ENCODE measurements at places on chromosomes 5 and 9. TPM values are rescaled to one million over a fixed set of nuclear protein-coding genes. Genes with fewer than 3 reads are reported as not detected.

Gene NR6A1
- total RNA-seq = 1.8 TPM

Gene PLAC8L1
- 0.40 TPM for total RNA-seq

DNA sequence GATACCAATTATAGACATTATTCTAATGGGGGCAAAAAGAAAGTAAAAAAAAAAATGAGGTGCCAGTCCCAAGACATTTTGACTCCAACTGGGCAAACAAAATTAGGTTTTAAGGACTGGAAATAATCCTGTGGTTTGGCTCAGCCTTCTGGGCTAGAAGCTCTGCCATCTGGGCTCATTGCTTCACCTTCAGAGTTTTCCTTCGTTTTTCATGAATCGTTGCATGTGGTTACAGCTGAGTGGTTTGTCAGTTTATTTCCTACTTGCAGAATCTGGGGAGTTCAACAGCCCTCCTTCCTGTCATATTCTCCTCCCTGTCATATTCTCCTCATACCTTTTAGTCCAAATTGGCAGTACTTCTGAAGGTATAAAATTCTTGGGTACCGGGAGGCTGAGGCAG is 12.0 kb downstream of the UGT3A2 start:
- no peak for DNase-seq

- DNase-seq = no peak
Observed at GRCh38 chr9:115164511-115164974, 46.6 kb upstream of the TNC start.

Gene MEIKIN
- total RNA-seq = 1.4 TPM

DNA sequence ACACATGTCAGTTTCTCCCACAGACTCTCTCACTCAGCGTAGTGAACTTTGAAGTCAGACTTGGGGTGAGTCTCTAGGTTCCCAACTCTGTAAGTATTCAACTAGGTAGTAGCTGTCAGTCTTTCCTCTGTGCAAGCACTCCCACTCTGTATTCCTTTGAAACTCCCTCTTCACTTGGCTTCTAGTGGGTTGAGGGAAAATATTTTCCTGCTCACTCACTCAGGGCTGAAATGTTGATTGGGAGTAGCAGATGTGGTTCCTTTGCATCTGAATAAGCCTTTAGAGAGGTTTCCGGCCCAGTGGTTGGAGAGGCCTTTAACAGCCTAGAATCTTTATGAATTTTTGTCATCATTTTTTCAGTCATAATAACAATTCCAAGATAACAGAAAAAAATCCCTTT is 18.1 kb upstream of the ARRDC3 start:
- DNase-seq = no peak

DNA sequence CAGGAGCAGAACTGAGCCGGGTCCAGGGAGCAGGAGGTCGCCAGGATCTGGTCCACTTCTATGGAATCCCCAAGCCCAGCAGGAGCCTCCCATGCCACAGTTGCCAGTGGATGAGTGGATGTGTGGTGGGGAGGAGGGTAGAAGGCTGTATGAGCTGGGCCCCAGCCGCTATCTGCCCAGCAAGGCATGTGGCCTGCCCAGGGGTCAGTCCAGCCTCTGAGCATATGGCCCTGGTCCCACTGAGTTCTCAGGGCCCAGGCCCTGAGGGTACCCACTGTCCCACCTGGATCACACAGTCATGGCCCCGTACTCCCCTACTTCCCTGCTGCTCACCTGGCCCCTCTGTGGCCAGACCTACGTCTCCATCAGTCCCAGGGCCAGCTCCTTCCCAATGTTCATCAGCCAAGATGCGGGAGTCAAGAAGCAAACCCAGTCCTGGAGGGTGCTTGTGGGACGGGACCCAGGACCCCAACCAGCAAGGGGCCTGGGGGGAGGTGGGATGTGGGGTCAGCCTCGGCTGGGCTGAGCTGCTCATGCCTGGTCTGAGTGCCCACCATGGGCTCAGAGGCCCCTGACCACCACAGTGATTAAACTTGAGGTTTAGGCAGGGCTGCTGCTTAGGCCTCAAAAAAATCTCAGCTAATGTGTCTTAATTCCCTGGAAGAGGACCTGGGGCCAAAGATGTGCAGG is 152.7 kb downstream of the COL23A1 start:
- DNase-seq = no peak

- no peak for DNase-seq
Observed at GRCh38 chr5:88653471-88653870, 229.5 kb downstream of the MEF2C start.

- no peak for DNase-seq
Observed at GRCh38 chr5:80067016-80067415, 31.9 kb downstream of the THBS4 start.

DNA sequence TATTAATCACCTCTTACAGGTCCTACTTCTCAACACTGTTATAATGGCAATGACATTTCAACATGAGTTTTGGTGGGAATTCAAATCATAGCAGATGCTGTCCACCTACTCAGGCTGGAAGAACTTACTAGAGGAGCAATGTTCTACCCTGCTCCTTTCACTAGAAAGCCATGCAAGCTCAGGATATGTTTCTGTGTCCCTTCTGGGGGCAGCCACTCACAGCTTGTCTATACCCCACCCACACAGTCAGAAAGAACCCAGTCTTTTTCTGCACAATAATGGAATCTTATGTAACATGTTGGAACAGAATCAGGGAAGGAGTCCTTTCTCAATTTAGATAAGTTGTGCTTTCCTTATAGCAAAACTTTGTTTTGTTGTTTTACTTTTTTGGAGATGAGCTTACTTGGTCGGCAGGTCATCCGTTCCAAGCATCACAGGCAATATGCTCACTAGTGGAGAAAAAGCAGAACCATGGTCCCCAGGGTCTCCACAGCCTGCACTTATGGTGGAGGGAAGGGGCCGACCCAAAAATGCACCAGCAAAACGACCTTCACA is 53.3 kb upstream of the ICE1 start:
- DNase-seq = no peak

DNA sequence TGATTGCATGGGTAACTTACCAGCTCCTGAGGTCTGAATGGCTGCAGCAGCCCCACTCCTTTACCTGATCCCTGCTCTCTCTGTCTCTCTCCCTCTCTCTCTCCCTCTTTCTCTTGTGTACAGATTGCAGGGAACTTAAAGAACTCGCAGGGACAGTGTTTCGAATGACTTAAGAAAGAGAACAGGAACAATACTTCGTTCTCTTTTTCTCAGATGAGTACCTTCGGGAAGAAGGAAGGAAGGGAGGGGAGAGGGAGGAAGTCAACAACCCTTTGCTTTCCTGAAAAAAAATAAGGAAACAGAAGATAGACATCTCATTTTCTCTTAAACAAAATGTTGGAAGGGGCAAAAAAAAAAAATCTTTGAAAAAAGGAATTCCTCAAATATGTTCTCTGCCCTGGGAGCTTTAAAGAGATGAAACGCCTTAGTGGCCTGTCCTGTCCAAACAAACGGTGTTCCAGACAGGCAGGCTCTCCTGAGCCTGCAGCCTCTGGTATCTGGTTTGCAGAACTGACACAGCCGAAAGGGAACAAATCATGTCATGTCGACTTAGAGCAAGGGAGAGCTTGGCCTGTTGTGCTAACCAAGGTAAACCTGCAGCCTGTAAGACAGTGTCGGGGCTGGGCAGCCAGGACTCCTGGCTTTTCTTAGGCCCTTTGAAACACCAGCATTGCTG is at the start of gene ZNF366:
Gene ZNF366 (minus strand): TSS at position 180 of the 676 bp plus-strand sequence. CDS start 45,914 bp downstream, outside the sequence.
- DNase-seq = no peak

DNA sequence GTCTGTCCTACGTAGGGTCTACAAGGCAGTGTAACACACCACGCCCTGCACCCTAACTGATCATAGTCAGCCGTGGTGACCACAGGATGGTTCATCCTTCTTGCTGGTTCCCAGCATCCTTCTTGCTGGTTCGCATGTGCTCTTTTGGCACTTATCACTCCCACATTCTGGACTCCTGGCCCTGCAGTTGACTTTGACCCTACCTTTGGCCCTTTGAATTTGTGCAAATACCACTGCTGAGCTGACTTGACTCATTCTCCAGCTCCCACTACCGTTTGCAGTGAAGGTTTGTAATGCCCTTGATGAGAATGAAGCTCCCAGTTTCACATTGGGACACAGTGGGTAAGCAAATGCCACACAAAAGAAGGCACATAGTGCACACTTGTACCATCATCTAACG is 33.8 kb downstream of the PALM2AKAP2 start:
- no peak for DNase-seq

GRCh38 chr9:90140131-90140818 is 502.3 kb downstream of the DIRAS2 start:
- DNase-seq = no peak

Gene CDKN2A
- total RNA-seq = 0.57 TPM

Gene EPB41L4B
- 0.25 TPM for total RNA-seq

GRCh38 chr5:149310947-149311658 is 34.2 kb upstream of the GRPEL2 start:
- no peak for DNase-seq

GRCh38 chr9:81850724-81851123 is 77.5 kb upstream of the SPATA31D4 start:
- DNase-seq = no peak

GRCh38 chr5:164027738-164028137 is 522.3 kb downstream of the MAT2B start:
- DNase-seq = no peak

Gene CCDC171
- total RNA-seq = 2.0 TPM

DNA sequence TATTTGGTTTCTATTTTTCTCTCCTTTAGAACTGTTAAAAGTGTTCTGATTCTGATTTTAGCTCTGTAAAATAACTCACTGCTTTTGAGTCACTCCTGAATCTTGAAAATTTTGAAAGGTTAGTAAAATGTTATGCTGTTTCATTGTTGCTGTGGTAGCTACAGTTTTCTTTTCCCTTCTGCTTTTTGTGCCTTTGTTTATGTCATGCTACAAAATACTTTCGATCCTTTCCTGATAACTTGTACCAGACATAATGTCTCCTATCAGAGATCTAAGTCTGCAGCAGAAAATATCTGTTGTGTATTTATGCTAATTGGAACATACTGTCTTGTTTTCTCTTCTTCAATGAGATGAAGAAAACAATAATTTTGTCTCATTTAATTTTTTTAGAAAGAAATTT is 26.9 kb upstream of the CEP120 start:
- no peak for DNase-seq

Gene SPINK4
- total RNA-seq = not detected
